Lung (tissue), 17 donors: ENCODE measurements at places on chromosomes 1 and 21. TPM values are rescaled to one million over a fixed set of nuclear protein-coding genes. Genes with fewer than 3 reads are reported as not detected.
A peak's percentile ranks its signal among the peaks of the same experiment; 100 is the strongest.

GRCh38 chr1:219790834-219791615, 137.3 kb downstream of the SLC30A10 start:
- H3K36me3 ChIP-seq = no peaks in the 10 kb centered on the region
- peaks cover 8% of the 10 kb centered on the region for H3K4me1 ChIP-seq
- no peak for DNase-seq
- no peaks in the 10 kb centered on the region for H3K27me3 ChIP-seq
- H3K4me3 ChIP-seq = no peak overlapping the region

DNA sequence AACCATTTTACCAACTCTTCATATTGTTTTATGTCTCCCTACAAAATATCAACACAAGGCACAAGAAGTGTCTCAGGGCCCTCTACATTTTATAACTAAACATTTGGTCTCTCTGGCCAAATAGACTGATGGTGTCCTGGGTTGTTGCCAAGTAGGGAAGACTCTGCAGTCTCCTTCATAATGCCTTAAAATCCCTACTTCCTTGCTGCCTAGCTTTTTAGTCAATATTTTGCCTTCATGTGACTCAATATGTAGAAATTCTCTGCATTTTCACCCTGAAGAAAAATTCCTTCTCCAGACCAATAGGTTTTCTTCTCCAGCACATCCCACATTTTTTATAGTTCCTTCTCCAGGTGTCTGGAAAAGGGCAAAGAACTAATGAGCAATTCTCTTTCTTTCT, 72.6 kb upstream of the IPO9 start:
- no peaks in the 10 kb centered on the region for H3K36me3 ChIP-seq
- H3K27ac ChIP-seq = peak overlapping the region; percentile 33
- no peak overlapping the region for H3K4me3 ChIP-seq
- peak; percentile 83 for DNase-seq

Gene STIL
- 1.8 TPM for total RNA-seq

Gene MROH9
- 11.6 TPM for total RNA-seq

GRCh38 chr1:51236531-51237350, 668 bp downstream of the RNF11 start:
- peak overlapping the region; percentile 95 for H3K4me3 ChIP-seq
- H3K27me3 ChIP-seq = no peaks in the 10 kb centered on the region
- peak overlapping the region; percentile 99 for H3K27ac ChIP-seq
- DNase-seq = peak; percentile 81
- no peaks in the 10 kb centered on the region for H3K36me3 ChIP-seq

Gene SLAMF8
- total RNA-seq = 40.7 TPM

DNA sequence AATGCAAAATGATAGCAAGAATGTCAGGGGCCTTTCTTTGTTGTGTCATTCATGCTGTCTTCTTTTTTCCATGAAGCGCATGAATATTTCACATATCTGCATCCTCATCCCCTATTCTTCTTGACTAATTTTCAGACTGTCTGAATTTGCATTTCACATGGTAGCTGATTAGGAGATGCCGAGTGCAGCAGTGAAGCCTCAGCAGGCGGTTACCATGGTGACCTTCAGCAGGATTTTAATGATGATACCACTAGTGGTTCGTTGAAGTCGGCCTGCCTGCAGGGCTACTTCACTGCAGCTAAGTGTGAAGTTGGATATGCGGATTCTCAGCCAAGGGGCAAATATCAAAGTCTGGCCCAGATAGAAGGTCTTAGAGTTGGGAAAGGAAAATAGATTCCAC, 141.8 kb downstream of the NEK7 start:
- no peak for DNase-seq
- no peak overlapping the region for H3K4me3 ChIP-seq
- H3K36me3 ChIP-seq = peaks cover 9% of the 10 kb centered on the region
- no peaks in the 10 kb centered on the region for H3K27me3 ChIP-seq

Gene CENPL
- 8.5 TPM for total RNA-seq

GRCh38 chr21:34126269-34126668, 52.9 kb downstream of the MRPS6 start:
- no peaks in the 10 kb centered on the region for H3K27me3 ChIP-seq
- H3K36me3 ChIP-seq = peaks cover 9% of the 10 kb centered on the region
- H3K27ac ChIP-seq = no peak overlapping the region
- DNase-seq = peak; percentile 15
- H3K4me1 ChIP-seq = peaks cover 26% of the 10 kb centered on the region
- no peak overlapping the region for H3K4me3 ChIP-seq

DNA sequence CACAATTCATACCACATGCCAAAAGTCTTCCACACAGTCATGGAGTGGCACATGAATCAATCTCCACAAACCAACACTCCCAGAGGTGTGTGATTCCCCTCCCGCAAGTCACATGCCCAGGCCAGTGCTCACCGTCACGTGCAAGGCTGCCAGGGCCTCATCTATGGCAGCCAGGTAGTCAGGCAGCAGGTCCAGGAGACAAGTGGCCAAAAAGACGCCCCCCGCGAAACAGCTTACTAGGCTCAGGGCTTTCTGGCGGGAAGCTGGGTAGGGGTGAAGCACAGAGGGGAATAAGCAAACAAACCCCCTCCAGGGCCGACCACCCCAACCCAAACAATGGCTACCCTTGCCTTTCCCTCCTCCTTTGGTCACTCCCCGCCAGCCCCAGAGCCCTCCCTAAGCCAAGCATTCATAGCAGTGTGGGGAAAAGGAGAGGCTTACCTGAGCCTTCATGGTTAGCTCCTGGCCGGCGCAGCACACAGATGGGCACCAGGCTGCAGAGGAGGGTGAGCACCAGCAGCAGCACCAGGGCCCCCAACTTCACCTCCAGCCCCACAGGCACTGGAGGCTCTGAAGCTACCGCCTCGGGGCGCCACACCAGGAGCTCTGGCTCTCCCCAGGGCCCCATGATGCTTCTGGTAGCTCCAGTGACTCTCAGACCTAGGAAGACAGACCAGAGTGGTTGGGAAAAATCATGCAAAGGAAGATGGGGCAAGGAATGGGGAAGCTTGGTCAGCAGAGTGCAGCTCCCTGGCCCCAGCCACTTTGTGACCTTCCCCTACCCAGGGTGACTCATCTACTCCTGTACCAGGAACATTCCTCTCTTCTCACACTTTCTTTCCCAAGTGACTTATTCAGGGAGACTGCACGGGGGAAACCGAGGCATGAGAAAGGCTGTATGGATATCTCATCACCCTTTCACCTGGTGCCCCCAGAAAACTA, 978 bp downstream of the SLC39A1 start:
- H3K4me1 ChIP-seq = peaks cover 19% of the 10 kb centered on the region
- H3K27ac ChIP-seq = peak overlapping the region; percentile 96
- H3K27me3 ChIP-seq = no peaks in the 10 kb centered on the region
- H3K36me3 ChIP-seq = no peaks in the 10 kb centered on the region

DNA sequence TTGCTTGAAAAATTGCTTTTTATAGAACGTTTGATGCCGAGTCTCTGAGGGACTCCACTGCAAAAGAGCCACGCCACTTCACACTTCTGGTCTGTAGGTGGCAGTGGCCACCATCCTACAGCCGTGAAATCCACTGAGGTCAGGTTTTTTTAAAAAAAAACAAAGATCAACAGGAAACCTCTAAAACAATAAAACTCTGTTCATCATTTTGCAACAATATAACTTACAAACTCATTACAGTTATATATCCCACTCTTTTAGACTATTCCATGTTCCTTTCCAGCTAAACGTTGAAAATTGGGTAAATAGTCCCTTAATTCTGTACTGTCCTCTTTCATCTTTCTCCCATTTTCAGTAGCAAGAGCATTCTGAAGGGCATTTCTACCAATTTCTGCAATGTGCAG, 64.6 kb upstream of the FMN2 start:
- no peaks in the 10 kb centered on the region for H3K4me1 ChIP-seq
- no peaks in the 10 kb centered on the region for H3K27me3 ChIP-seq
- peak; percentile 63 for DNase-seq
- no peaks in the 10 kb centered on the region for H3K36me3 ChIP-seq

DNA sequence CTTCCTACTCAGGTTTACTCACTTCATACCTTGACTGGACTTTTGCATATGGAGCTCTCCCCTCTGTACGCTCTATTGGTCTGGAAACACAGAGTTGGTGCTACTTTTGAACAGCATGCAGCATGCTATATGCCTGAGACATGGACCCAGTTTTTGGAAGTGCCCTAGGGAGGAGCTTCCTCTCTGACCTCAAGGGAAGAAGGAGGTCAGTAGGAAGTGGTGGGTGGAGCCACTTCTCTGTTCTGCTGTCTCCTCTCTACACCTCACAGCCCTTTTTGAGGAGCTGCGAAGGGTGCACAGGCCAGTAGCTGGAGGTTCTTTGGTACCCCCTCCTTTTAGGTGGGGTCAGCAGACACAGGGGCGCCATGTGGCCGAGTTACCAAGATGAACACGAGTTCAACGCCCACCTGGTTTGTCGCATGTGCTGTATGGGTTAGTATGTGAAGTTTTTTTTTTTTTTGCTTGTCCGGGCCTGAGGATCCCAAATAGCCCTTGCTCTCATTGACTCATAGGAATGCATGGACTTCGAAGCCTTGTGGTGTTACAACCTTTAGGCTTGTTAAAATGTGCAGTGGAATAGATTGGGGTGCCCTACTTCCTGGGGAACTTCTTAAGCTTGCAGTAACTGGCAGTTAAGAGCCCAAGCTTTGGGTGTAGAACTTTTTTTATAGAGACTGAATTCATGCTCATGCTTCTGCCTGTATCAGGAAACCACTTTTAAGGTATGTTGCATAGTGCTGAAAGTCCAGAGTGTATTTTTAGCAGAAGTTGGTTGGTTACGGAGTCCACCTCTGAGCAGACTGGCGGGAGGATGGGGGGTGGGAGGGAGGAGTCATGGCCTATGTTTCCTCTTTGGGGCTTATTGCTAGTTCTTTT, 10.7 kb downstream of the MACF1 start:
- peak overlapping the region; percentile 77 for H3K27ac ChIP-seq
- no peak overlapping the region for H3K4me3 ChIP-seq
- H3K4me1 ChIP-seq = peaks cover 18% of the 10 kb centered on the region
- peaks cover 5% of the 10 kb centered on the region for H3K36me3 ChIP-seq
- DNase-seq = no peak
- no peaks in the 10 kb centered on the region for H3K27me3 ChIP-seq
